ENCODE measurements at places on chromosomes 3 and 15.

GRCh38 chr3:33103034-33103433 is 6.1 kb upstream of the GLB1 start:
- no peaks in the 10 kb centered on the region for H3K27me3 ChIP-seq
- H3K4me1 ChIP-seq = peaks cover 3% of the 10 kb centered on the region

GRCh38 chr15:55853134-55853533 is 110.2 kb upstream of the PRTG start:
- peaks cover 32% of the 10 kb centered on the region for H3K36me3 ChIP-seq
- no peak overlapping the region for H3K27ac ChIP-seq
- no peak for DNase-seq
- H3K27me3 ChIP-seq = no peaks in the 10 kb centered on the region
- no peaks in the 10 kb centered on the region for H3K4me1 ChIP-seq
- H3K4me3 ChIP-seq = no peak overlapping the region

- H3K36me3 ChIP-seq = peaks cover 2% of the 10 kb centered on the region
- H3K4me3 ChIP-seq = no peak overlapping the region
- DNase-seq = no peak
- peaks cover 2% of the 10 kb centered on the region for H3K4me1 ChIP-seq
Measured at GRCh38 chr15:80106051-80106450, 46.6 kb downstream of the ZFAND6 start.

- no peaks in the 10 kb centered on the region for H3K36me3 ChIP-seq
- peak; percentile 3 for DNase-seq
- peaks cover 3% of the 10 kb centered on the region for H3K4me1 ChIP-seq
- H3K4me3 ChIP-seq = no peak overlapping the region
Measured at GRCh38 chr3:103056542-103056941, 621.7 kb downstream of the ZPLD1 start.

DNA sequence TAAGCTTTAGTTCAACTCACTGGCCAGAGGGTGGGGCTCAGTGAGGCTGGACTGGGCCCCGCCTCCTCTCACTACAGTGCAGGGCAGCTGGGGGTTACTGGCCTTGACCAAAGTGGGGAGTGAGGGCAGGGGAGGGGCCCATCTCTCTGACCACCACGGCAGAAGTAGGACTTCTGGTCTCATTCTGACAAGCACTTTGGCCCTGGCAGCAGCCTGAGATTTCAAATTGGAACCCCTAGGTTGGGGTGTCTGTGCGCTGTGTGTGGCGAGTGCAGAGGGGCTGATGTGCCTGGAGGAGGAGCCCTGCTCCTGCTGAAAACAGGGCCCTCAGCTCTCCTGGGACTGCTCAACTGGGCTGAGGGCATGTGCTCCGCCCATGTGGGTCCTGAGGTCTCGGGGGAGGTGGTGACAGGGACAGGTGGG is 60.3 kb upstream of the RPL32 start:
- peaks cover 9% of the 10 kb centered on the region for H3K36me3 ChIP-seq
- H3K27me3 ChIP-seq = no peaks in the 10 kb centered on the region
- no peak overlapping the region for H3K27ac ChIP-seq
- DNase-seq = peak; percentile 36
- H3K4me1 ChIP-seq = no peaks in the 10 kb centered on the region
- H3K4me3 ChIP-seq = no peak overlapping the region

GRCh38 chr3:188827576-188827975 is 344.2 kb upstream of the TPRG1 start:
- no peak overlapping the region for H3K27ac ChIP-seq
- H3K36me3 ChIP-seq = no peaks in the 10 kb centered on the region
- DNase-seq = no peak
- H3K27me3 ChIP-seq = no peaks in the 10 kb centered on the region

DNA sequence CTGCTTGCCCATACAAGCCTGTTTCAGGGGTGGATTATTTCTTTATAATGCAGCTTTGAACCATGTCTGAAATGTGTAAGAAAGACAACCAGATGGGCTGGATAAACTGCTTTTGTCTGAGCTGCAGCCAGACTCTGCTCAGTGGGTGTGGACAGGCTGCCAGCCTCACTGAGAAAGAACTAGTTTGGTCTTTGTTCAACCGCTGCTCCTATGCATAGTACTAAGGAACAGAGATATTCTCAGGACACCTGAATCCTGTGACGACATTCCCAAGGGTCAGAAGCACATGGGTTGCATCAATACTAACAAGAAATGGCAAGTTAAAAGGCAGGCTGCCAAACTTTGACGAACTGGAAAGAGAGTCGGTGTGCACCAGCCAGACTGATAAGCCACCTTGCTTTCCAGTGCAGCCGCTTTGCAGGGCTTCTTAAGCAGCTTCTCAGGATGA is 57.2 kb downstream of the PLD1 start:
- H3K4me1 ChIP-seq = no peaks in the 10 kb centered on the region
- no peak overlapping the region for H3K27ac ChIP-seq
- no peaks in the 10 kb centered on the region for H3K27me3 ChIP-seq
- DNase-seq = peak; percentile 20
- no peaks in the 10 kb centered on the region for H3K36me3 ChIP-seq

DNA sequence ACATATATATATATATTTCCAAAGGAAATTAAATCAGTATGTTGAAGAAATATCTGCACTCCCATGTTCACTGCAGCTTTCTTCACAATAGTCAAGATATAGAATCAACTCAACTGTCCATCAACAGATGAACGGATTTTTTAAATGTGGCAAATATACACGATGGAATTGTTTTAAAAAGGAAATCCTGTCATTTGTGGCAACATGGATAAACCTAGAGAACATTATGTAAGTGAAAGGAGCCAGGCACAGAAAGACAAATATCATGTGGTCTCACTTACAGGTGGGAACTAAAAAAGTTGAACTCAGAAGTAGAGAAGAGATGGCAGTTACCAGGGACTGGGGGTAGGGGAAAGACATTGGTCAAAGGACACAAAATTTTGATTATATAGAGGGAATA is 253.7 kb downstream of the ULK4 start:
- H3K4me3 ChIP-seq = no peak overlapping the region
- no peak for DNase-seq
- H3K27ac ChIP-seq = no peak overlapping the region
- no peaks in the 10 kb centered on the region for H3K27me3 ChIP-seq

GRCh38 chr3:47251689-47252088 is 30.9 kb downstream of the KIF9 start:
- no peaks in the 10 kb centered on the region for H3K36me3 ChIP-seq
- no peaks in the 10 kb centered on the region for H3K4me1 ChIP-seq
- no peak overlapping the region for H3K27ac ChIP-seq

- H3K4me3 ChIP-seq = no peak overlapping the region
- peaks cover 60% of the 10 kb centered on the region for H3K4me1 ChIP-seq
- no peak overlapping the region for H3K27ac ChIP-seq
Measured at GRCh38 chr3:172138792-172139507, 99.6 kb downstream of the FNDC3B start.

Data from common myeloid progenitor, CD34-positive (primary cell).